ENCODE measurements at places on chromosomes 5 and 9.

DNA sequence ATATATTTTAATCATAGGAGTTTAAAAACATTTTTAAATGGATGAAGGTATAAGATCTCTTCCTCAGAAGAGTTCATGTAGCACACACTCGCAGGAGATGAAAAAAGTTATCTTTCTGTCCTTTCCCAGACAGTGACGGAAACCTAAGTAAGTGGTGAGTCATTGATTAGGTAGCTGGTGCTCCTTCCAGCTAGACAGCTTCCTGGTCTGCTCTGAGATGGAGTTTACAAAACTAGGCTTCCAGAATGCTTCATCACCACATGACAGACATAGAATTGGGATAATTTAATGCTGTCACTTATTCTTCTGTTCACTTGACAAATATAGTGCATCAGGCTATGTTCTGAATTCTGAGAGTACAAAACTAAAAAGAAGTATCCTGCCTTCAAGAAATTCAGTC lies 2393.0 kb upstream of the C9orf72 start:
- DNase-seq = no peak

GRCh38 chr9:88814577-88814976 lies 176.7 kb upstream of the S1PR3 start:
- DNase-seq = no peak

- no peak for DNase-seq
Observed at GRCh38 chr9:73869264-73869663, 627.9 kb upstream of the RORB start.

DNA sequence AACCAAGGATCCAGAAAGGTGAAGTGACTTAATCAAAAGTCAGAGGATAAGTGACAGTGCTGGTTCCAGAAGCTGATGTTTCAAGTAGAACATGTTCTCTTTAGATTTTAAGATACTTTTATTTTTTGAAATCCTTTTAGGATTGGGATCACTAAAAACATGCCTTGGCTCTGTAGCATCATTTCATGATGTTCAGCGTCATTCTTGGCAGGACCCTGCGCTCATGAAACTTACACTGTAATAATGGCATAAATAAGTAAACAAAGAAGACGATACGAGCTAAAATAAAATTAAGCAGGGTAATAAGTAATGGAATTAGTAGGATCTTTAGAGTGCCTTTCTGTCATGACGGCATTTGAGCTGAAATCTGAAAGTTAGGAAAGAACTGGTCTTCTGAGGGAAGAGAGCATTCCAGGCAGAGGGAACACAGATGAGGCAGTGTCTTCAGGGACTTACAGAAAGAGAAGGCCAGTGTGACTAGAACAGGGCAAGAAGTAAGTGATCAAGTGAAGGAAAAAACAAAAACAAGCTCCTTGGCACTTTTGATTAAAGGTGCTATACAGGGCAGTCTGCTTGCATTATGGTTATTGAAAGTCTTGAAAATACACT lies 19.9 kb downstream of the CTNNA1 start:
- no peak for DNase-seq

- DNase-seq = no peak
Observed at GRCh38 chr9:8244505-8245092, 445.0 kb upstream of the DMAC1 start.

GRCh38 chr9:124479947-124480620 lies 27.1 kb downstream of the NR5A1 start:
- no peak for DNase-seq

- no peak for DNase-seq
Observed at GRCh38 chr5:112390327-112390726, 28.8 kb downstream of the EPB41L4A start.

All from testis (tissue), 5 donors.